HFF-Myc (cell line): ENCODE measurements at places on chromosomes 1 and 21.

DNA sequence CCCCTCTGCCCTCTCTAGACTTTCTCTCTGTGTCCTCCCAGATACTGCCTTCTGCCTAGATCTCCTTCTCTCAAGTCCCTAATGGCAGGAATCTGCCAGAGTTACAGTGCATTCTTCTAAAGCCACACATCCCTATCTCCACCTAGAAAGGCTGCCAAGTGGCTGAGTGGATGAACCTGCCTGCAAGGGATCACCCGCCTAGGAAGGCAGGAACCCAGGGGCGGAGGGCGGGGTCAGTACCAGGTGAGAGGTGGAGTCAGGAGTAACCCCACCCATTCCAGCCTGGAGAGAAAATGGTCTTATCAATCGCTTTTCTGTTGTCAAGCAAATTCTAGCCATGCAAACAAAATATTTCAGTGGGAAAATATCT lies 60.8 kb downstream of the BCAR3 start:
- DNase-seq, result no peak

GRCh38 chr1:221823149-221823548 lies 81.3 kb upstream of the DUSP10 start:
- DNase-seq, result no peak

DNA sequence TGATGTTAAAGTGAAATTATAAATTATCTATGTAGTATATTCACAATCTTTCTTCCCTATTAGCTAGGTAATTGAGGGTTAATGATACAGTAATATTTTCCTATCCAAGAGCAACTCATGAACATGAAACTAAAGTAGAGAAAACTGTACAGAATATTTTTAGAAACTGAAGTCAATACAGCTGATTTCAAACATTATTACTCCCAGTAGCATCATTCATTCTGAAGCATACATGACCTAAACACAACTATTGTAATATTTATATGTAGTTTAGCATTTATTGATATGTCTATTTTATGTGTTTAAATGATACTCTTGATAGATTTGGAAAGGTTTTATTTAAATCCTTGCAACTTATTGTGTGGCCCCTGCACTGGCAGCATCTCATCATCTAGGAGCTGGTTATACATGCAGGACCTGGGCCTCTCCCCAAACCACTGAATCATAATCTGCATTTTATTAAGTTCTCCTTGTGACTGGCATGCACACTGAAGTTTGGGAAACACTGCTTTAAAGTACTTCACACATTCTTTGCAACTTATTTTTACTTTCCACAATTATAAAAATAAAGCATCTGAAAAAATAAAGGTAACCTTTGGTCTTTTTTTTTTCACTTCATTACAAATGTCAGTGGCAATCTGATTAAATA lies 199.9 kb downstream of the LRRC40 start:
- DNase-seq, result no peak

- no peak for DNase-seq
Measured at GRCh38 chr1:205670150-205670446, 10.2 kb downstream of the SLC45A3 start.

DNA sequence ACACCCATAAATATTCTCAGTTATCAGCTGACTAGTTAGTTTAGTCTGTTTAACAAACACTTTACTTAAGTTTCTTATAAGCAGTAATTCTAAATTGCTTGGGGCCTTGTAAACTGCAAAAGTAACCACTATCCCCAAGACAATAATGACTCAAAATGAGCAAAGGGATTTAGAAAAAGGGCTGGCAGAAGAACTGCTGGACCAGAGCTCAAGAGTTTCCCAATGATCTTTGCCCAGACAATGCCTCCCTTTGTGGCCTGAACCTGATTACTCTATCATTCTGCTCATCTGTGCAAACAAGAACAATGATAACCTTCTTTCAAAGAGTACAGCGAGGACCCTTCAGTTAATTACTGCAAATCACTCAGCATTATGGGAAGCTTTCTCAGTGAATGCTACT lies 123.5 kb downstream of the TIAM1 start:
- DNase-seq, result no peak

GRCh38 chr1:220786337-220787068 lies at the start of gene MTARC1:
Gene MTARC1 (plus strand): TSS chr1:220786913. CDS start chr1:220786945, 32 bp downstream.
- peak; percentile 12 for DNase-seq

DNA sequence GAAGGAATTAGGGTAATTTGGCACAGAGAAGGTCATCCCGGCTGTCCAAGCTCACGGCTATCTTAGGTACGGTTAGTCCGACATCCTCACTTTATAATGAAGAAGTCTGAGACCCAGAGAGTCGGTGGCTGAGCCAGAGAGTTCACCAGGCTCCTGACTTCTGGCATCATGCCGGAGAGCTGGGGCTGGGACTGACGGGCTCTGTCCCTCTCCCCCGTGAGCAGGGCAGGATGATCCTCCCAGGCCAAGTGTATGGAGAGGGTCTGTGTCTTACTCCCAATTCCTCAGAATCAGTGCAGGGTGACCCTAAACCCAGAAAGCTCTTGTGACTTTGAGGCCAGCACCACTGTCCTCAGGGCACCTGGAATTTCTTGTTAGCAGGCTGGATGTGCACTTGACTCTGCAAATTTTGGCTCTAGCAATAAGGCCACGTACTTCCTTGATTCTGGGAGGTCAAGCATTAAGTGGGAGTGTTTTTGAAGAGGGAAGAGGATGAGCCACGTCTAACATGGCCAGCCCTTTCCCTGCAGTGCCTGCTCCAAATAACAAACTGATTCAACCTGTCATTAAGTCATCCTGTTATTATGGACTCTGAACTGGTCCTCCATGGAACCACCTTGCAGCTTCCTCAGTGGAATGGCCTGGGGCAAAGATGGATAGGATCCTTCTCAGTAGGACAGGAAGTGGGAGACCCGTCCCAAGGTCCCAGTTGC lies 20.8 kb upstream of the BTG2 start:
- no peak for DNase-seq

GRCh38 chr1:57644667-57645066 lies 220.8 kb upstream of the DAB1 start:
- no peak for DNase-seq

GRCh38 chr1:1619917-1620361 lies 4.6 kb downstream of the MIB2 start:
- no peak for DNase-seq

- no peak for DNase-seq
Measured at GRCh38 chr21:37578471-37579126, 212.0 kb downstream of the DYRK1A start.

- DNase-seq, result no peak
Measured at GRCh38 chr1:167776151-167776550, 54.4 kb downstream of the MPZL1 start.

DNA sequence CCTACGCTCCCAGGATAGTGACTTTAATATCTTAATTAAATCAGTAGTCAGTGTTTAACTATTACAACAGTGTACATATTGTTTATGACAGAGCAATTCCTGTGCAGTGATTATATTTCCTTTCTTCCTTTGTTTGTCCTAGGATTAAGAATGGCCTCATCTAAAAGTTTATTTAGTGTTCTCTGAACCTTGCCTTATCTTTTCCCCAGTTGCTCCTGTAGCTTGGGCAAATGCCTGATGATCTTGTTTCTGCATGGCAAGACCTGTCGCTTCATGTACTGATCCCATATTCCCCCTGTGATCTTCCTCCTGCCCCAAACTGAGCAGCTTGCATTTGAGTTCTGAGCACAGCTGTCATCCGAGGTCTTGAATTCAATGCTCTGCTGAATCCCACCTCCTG lies 69.1 kb upstream of the STUM start:
- no peak for DNase-seq

DNA sequence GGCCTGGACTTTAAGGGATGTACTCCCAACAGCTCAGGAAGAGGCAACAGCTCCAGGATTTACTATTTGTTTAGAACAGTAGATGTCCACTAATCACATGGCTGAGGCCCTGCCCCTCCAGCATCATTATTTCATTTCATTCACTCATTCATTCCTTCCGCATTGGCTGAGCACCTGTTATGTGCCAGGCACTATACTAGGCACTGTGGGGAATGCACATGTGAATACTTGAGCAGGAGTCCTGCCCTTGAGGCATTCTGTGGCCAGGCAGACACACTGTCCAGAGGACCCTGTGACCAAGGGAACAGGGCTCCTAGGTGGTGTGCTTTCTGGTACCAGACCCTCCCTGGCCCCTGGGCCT lies 24.3 kb downstream of the KIAA1614 start:
- no peak for DNase-seq

GRCh38 chr1:21922090-21923013 lies 14.8 kb downstream of the HSPG2 start:
- DNase-seq, result no peak

DNA sequence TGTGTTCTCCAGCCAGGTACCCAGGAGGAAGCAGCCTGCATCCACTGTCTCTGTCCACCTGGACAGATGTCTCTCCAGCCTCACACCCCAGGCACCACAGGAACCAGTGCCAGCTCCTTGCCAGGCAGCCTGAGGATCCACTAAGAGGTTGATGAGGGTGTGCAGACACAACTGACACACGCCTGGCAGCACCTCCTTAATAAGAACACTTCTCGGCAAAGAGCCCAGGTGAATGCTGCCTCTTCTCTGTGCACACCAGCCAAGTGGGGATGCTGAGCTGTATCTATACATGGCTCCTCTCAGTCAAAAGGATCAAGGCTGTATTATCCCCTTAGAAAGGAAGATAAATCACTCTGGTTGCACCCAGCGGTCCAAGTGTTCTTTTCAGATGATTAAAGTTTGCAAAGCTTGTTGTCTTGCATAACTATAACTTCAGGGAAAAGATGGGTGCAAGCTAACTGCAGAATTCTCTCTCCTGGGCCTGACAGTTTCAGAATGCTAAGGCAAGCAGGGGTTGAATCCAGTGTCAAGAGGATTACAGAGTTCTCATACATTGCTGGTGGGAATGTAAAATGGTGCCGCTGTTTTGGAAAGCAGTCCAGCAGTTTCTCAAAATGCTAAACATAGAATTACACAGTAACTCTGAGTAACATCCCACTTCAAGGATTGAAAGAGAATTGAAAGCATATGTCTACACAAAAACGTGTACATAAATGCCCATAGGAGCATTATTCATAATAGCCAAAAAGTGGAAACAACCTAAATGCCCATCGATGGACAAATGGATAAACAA lies 3.7 kb upstream of the CAPN8 start:
- no peak for DNase-seq

DNA sequence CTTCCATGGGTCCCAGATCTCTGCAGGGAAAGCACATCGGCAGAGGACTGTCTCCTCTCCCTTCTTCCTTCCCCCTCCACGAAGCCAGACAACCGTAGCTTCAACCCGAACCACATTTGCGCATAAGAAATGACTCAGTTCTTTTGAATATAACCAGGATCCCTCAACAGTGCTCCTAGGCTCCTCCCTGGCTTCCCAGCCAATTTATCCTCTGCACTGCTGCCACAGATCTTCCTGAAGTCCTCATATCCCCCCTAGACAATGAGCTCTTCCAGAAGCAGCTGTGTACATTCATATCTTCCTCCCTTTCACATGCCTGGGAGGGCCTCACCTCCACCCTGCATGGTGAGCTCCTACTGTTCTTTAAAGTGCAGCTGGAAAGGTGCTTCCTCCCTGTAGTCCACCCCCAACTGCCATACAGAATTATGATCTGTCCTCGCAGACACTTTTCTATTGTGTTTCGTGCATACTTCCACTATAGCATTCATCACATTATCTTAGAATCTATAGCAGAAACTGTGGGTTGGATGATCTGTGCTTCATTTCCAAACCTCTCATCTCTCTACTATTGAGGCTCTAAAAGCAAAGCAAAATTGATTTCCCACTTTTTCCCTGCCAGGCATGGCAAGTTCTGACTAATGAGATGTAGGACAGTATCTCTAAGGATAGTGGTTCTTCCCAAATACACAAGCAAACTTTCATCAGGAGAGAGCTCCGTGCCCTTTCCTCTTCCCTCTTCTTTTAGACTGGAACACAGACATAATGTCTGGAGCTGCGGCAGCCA lies 179.3 kb upstream of the HMGB4 start:
- no peak for DNase-seq

GRCh38 chr1:172556461-172556860 lies 23.5 kb downstream of the SUCO start:
- DNase-seq, result no peak

DNA sequence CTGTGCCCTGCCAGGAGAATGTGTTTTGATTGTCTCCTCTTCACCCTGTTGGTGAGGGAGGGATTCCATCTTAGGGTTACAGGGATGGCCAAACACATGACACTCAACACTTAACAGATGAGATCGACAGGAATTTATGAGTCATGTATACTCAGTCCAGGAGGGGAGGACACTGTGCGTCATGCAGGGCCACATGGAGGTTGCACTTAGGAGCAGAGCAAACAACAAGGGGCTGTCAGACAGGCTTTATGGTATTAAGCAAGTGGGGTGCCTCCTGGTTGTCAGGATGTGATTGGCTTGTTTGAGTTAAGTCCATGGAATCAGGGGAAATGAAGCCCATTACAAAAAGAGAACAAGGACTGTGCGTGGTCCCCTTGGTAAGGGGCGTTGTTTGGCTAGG lies 26.9 kb downstream of the EDARADD start:
- DNase-seq, result peak; percentile 19

- peak; percentile 80 for DNase-seq
Measured at GRCh38 chr1:186575348-186575747, 104.9 kb downstream of the PTGS2 start.

GRCh38 chr1:67332653-67333529 lies 25.2 kb downstream of the IL12RB2 start:
- no peak for DNase-seq

- no peak for DNase-seq
Measured at GRCh38 chr1:170791941-170792340, 128.0 kb downstream of the PRRX1 start.

GRCh38 chr1:107153014-107153413 lies 12.2 kb downstream of the NTNG1 start:
- DNase-seq, result no peak

DNA sequence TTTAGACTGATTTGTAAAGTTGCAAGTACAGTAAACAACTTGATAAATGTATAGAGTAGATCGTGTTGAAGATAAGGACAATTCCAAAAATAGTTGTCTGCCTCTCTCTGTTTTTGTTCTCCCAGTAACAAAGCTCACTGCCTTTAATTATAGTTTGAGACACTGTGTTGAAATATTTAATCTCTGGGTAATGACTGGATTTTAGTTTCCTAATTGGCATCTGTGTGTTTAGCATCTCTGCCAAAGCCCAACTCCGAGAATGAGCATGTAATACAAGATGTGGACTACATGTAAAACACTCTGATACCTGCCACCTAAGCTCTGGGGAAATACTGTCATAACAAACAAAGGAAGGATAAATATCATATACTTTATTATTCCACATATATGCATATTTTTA lies 27.7 kb upstream of the SDE2 start:
- DNase-seq, result no peak

DNA sequence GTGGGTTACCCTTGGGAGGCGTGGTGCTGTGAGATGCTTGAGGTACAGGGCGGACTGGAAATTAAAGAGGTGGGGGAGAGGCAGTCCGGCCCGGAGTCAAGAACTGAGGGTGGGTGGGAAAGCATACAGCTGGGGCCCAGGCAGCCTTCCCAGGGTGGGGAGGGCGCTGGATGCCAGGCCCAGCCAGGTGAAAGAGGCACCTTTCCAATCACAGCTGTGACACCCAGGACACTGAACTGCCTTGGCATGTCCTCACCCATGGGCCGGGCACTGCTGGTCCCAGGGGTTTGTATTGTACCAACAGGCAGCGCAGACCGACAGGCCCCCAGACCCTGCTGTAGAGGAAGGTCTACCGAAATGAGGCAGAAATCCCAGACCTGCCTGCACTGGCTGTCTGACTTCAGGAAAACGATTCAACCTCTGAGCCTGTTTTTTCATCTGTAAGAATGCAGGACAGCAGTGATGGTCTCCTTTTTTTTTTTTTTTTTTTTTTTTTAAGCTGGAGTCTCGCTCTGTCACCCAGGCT lies 9.1 kb downstream of the SLC30A2 start:
- DNase-seq, result no peak

- DNase-seq, result no peak
Measured at GRCh38 chr1:184596950-184597645, 157.6 kb downstream of the EDEM3 start.

- no peak for DNase-seq
Measured at GRCh38 chr1:166972826-166973225, 2.5 kb downstream of the ILDR2 start.
